Suppressor macrophage treated with lipopolysaccharide for 1 hour (primary cell): ENCODE measurements at places on chromosomes 3 and 15.

DNA sequence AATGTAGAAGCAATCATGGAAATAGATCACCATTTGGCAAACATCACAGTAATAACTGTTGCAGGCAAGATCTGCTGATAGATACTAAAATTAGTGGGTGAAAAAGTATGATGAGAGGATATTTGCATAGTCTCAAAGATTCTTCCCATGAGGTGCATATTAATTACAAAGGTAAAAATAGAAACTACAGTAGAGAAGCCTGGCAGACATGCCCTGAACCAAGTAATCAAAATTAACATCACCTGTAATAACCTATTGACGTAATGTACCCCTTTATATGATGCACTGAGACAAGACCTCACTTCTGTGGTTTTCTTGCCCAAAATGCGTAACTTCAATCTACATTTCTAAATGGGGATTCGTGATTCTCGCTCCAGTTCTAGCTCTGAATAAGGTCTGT lies 14.4 kb downstream of the POMGNT2 start:
- DNase-seq, result no peak

GRCh38 chr3:171574556-171575240 lies 114.5 kb upstream of the TNIK start:
- DNase-seq, result no peak

DNA sequence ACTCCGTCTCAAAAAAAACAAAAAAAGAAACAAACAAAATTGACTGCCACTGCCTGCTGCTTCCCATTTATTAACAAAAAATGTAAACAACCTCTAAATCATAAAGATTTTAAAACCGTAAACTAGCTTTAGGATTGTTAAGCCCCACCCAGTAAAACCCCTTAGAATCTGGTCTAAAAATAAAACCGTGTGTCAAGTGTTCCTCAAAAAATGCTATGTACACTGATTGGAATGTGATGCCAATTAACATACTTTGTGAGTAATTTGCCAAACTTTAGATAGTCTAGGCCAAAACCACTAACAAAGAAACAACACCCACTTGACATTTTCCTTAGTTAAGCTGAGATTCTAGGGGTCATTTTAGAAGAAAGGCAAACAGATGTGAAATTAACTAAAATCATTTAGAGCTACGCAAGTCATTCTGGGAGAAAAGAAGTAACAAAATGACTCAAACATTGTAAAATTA lies 5.3 kb downstream of the RAF1 start:
- peak; percentile 20 for DNase-seq

- DNase-seq, result no peak
Measured at GRCh38 chr15:31502541-31503229, 176.1 kb downstream of the KLF13 start.

- DNase-seq, result no peak
Measured at GRCh38 chr3:83628471-83628870, 1330.3 kb upstream of the CADM2 start.

GRCh38 chr3:110910346-110910955 lies 161.2 kb upstream of the NECTIN3 start:
- no peak for DNase-seq

DNA sequence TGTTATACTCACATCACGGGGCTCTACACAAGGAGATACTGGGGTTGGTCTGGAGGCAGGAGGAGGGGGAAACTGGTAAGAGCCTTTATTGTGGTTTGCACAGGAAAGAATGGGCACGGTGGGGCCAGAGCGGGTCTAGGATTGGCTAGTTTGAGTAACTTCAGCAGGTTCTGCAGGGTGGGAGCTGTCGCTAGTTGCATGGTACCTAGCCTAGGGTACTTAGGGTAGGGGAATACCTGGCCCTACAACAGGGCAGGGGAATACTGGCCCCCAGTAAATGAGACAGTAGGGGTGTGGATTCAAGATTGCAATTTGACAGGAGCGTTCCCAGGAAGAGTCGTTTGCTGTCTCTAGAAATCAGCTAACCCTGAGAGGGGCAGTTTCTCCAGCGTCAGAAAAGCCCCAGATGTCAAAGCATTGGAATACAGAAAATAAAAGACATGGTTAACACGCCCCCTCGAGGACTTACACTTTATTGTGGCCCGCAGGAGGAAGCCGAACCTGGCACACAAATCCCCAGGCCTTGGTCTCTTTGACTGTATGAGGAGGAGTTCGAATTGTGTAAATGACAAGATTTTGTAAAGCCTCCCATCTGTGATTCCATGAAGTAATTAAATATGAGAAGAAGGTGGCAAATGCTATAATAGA lies 32.0 kb downstream of the ST8SIA2 start:
- DNase-seq, result no peak

DNA sequence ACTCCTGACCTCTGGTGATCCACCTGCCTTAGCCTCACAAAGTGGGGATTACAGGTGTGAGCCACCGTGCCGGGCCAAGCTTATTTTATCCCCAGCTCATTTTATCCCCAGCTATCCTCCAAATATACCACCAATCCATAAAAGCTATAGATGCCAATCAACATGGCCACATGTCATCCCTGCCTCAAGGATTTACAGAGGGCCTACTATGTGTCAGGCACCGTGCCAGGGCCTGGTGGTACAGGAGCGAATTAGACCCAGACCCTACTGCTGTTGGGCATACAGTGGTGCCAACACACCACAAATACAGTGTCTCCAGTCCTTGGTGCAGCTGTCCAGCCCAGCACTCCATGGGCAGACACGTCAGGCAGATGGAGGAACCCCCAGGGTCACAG lies 73.4 kb downstream of the SCN5A start:
- no peak for DNase-seq

- DNase-seq, result no peak
Measured at GRCh38 chr3:52779837-52780585, 2.6 kb downstream of the ITIH1 start.

- no peak for DNase-seq
Measured at GRCh38 chr3:14194865-14195264, 16.2 kb downstream of the LSM3 start.

DNA sequence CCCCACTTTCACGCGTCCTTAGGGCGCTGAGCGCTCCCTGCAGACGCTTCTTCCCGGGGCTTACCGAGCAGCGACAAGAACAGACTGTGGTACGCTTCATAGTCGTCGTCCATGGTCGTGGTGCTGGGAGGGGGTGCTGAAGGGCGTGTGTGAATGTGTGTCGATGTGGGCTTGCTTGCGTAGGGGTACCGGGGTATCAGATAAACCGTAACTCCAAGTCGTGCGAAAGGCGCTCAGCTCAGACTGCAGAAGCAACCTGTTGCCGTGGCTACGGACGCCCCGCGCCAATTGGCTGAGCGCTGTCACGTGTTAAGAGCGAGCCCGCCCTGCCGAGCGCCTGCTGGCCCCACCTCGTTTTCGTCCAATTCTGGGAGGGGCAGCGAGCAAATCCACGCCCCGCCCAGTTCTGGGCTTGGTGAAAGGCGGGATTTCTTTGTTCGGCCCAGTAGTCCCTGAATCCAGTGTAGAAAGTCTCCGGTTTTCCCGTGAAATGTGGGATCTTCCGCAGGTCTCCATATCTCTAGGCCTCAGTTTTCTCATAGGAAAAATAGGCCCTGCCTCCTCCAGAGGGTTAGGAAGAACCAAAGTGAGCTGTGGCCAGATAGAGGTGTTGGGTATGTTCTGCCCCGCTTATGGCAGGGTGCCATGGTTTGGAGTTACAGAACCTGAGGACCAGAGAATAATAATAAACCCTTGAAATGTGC lies at the start of gene EFCAB12:
Gene EFCAB12 (minus strand): TSS at position 261 of the 704 bp plus-strand sequence. CDS start 148 bp downstream, at position 113.
- peak; percentile 93 for DNase-seq

DNA sequence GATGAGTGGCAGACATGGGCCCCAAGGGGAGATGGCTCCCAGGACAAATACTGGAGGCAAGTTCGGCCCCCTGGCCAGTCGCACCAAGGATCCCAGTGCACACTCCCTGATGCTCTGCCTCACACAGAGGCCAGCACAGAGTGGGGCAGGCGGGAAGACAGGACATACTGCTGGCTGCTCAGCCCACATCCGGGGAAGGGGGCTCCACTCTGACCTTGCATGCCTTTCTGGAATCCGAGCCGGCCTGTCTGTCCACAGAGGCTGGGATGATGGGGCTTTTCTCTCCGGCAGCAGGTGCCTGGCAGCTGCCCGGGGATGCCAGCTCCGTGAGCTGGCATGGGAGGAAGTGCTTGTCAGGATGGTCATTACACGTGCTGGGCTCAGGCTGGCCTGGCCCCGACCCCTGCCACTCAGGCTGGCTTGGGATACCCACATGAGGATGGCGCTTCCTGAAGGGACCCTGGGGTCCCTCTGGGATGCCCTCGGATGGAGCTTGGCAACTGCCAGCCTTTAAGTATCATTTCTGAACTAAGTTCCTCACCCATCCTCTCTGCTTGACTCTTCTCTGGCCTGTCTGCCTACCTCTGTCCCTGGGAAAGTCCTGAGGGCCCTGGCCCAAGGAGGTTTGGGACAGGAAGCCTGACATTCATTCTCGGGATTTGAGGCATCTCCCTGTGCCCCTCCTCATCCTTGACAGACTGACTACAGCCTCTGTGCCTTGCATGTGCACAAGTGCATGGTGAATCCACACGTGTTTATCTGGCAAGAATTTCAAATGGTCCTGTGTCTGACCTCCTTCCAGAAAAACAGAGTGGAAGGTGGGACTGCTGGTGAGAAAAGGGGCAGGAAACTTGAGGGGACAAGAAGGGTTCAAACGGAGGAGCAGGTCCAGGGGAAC lies 46.5 kb downstream of the EXOG start:
- no peak for DNase-seq

- DNase-seq, result no peak
Measured at GRCh38 chr3:126419886-126420786, 25.4 kb downstream of the CFAP100 start.

- DNase-seq, result peak; percentile 54
Measured at GRCh38 chr3:100260081-100260684, 609 bp upstream of the TBC1D23 start.

- no peak for DNase-seq
Measured at GRCh38 chr15:56471440-56472069, 6.6 kb upstream of the MNS1 start.

DNA sequence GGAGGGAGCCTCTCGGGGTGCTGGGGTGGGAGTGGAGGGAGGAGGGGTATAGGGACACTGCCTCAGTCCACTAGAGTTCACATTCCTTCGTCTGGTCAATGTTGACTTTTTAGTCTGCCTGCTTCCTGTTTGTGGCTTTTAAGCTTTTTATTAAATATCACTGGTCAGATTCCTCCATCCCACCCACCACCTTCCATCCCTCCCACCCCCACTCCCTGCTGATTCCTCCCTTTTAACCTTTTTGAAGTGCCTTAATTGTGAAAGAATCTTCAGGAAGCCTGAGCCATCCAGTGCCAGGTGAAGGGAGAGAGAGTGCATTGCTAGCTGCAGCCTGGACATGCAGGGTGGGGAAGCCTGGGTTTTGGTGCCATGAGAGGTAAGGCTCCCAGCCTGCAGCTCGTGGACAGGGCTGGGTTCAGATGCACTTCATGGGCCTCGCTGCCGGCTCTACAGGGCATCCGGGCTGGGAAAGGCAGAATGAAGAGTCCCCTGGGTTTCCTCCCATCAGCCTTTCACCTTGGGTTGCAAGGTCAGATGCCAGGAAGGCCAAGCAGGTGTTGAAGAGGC lies 105.9 kb downstream of the DNAJB8 start:
- no peak for DNase-seq

DNA sequence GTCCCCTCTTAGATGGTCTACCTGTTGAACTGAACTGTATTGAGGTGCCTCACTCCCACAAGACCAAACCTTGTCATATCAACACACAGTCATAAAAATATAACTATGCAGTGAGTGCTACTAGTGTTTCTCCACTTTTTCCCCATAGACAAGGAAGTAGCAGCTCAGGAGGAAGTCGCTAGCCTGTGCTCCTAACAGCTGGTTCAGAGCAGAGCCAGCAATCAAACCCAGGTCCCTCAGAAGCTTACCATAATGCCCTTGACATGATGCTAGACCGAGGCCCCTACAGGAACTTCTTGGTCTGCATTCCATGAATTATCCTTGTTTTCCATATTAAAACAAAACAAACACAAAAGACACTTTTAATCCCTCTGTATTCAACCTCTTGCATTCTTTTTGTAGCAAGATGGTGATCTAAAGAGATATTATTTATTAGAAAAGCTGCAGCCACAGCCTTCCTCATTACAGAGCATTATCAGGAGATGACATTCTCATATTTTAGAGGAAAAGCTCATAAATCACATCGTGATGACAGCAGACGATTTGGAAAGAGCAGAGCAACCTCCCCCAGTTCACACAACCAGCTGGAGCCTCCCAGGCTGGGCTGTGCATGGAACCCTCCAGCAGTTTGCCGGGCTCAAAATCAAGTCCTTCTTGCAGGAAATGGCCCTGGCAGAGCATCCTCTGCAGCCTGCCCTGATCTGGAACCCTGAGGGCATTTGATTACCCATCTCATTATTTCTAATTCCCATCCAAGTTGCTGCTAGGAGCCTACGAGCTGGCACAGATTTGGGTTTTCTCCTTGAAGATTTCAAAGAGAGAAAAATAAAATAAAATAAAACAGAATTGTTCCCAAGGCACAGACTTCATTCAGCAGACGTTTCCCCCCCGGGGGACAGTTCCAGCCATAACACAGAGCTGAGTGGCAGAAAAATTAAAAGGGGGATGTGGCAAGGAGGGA lies 118.8 kb downstream of the SRGAP3 start:
- peak; percentile 25 for DNase-seq

DNA sequence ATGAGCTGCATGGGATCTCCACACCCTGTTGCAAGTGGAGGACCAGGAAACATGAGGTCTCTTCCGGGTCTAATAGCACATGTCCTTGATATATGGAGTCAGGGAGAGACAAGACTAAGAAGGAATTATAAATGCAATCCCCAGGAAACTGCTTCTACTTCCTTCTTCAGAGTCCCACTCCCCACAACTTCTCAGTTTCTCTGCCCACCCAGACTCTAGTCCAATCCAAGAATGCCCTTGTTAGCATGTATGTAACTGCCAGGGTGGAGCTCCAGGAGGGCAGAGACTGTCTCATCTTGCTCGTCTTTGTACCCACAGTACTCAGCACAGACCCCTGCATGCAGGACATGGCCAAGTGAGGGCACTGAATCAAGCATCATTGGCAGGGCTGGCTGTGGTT lies 8.3 kb downstream of the DAPK2 start:
- no peak for DNase-seq

DNA sequence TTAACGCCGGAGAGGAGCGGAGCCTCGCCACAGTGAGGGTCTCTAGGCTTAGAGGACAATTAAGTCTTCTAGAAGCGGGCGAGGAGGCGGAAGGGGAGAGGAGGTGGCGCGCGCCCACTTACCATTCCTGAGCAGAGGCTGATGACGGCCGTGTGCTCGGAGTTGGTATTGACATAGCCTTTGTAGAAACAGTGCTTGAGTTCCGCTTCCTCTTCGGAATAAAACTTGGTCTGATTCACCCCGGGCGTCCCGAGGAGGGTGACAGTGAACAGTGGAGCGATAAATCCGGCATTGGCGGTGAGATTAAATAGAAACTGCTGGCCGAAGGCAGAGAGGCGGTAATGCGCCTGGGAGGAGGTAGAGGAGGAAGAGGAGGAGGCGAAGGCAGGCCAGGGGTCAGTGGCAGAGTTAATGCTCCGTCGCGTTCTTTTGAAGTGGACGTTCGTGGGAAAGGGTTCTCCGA lies 1.3 kb downstream of the ADAMTS9 start:
- peak; percentile 23 for DNase-seq

GRCh38 chr3:99626417-99626788 lies 12.0 kb upstream of the COL8A1 start:
- DNase-seq, result no peak
